ENCODE measurements at places on chromosomes 4 and X.
A peak's percentile ranks its signal among the peaks of the same experiment; 100 is the strongest.

DNA sequence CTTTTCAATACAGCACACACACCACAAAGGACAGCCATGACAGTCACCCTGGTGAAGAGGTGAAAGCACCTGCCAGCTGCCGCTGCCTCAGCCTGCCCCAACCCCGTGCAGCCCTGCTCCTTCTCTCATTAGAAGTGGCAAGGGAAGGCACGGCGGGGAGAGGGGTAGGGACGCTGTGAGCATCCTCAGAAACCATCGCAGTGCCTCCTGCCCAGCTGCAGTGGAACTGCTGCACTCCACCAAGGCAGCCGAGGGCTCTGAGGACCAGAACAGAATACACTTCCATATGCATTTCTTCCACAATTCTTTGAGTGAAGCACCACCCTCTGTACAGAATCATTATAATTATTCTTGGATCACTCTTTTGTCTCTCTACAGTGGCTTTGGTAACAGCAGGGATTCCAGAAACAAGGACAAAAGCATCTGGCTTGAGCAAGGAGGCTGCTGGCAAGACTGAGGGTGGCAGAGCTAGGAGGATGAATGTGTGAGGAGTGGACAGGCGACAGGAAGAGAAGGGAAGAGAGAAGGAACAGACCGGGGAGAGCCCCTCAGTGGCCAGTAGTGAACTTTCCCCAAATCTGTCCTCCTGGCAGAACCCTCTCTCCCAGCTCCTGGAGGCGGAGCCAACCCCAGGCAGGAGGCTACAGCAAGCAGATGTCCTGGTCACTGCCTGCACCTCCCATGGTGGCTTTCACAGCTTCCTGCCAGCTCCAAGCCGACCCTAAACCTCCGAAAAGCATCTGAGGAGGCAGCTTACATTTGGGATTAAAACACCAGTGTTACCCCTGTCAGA is 73.2 kb downstream of the MTNR1A start:
- DNase-seq: no peak

DNA sequence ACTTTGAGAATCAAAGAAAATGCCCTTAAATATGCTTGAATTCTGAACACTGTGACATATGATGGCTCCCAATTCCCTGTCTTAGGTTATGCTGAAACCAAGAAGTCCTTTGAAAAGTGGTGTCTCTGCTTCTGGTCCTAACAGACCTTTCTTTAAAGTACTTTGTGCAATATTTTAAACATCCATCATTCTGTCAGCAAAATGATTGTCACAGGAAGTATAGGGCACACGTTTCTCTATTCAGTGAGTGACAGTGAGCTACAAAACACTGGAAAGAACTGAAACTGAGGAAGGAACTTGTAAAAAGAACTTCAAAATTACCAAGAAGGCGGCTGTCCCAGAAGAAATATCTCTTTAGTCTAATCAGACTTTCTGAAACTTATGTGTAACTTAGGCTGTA is 12.2 kb upstream of the NUP54 start:
- no peak for DNase-seq

- no peak for DNase-seq
Observed at GRCh38 chrX:19758539-19758938, 128.9 kb downstream of the SH3KBP1 start.

GRCh38 chrX:57901466-57901865 is 8.8 kb downstream of the ZXDA start:
- no peak for DNase-seq

DNA sequence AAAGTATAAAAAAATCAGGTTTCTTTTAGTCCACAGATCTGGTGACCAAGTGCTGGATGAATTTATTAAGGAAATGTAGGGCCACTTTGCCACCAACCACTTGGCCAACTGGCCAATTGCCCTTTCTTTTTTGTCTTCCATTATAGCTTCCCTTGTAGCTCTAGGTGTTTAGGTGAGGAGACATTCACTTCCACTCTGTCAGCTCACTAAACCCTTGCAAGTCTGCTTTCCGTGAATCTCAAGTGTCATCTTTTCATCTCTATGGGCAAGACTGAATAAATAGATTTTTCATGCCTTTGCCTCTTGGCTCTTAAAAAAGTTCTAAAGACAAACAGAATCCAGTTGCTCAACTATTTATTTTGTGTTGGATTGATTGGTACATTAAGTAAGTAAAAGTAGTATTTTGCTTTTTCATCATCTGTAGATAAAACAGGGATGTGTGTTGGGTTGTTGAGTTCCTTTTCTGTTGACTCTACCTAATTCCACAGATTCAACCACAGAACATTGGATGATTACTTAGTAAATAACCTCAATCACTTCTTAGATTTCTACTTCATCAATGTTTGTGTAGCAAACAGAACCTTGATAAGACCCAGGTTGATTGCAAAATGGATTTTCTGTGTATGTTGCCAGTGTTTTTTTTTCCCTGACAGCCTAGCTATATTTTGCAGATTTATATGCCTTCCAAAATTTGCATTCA is 68.1 kb upstream of the GRXCR1 start:
- no peak for DNase-seq

DNA sequence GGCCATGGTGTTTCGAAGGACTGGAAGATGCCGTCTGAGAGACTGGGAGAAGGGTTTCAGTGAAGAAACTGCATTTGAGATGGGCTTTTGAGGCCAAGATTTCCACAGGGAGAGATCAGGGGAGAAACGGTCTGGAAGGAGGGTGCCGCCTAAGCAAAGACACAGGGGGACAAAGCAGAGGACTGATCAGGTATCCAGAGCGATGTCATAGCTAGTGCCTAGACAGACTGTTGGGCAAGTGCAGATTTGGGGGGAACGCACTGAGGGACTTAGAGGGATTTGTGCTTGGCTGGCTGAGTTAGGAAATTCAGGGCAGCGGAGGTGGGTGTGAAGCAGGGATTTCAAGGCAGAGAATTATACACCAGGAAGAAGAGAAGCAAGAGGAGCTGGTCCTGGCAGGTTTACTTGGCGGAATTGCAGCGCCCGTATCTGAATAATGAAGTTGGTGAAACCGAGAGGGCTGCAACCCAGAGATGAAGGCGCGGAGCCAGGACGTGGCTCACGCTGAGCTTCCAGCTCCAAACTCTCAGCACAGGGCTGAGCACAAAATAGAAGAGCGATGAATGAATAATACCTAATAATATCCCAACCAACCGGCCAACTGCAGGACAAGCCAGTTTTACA is 106.9 kb downstream of the MAML3 start:
- DNase-seq: no peak

- no peak for DNase-seq
Observed at GRCh38 chr4:31575504-31575903, 855.3 kb downstream of the PCDH7 start.

GRCh38 chr4:104015680-104016079 is 295.9 kb upstream of the TACR3 start:
- DNase-seq: no peak

- peak; percentile 75 for DNase-seq
Observed at GRCh38 chr4:3765271-3766035, 732 bp upstream of the ADRA2C start.

- peak; percentile 41 for DNase-seq
Observed at GRCh38 chr4:83043801-83044407, 8.9 kb downstream of the COPS4 start.

- peak; percentile 1 for DNase-seq
Observed at GRCh38 chr4:172480471-172480870, 667.3 kb downstream of the GALNTL6 start.

DNA sequence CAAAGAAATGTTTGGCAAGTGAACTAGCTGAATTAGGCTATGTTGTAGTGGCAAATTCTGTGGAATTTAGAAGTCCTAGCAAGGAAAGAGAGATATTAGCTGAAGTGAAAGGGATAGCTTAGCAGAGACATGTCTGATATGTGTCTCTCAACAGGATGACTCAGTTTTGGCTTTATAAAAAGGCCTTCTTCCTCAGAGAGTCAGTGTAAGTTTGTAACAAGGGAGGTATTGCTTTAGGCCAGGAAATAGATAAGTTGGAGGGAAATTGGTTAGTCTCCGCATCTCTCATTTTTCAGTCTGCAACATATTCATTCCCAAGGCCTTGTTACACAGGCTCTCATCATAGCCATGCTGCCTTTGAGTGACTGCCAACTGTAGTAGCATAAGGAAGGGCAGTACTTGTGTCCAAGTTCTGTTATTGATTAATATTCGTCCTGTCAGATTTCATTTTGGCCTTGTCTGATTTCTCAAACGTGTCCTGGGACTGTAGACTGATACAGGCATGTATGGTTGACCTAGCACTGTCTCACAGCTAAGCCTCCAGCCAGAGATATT is 4.0 kb downstream of the TMEM164 start:
- no peak for DNase-seq

GRCh38 chr4:108382751-108383150 is 214.0 kb upstream of the LEF1 start:
- no peak for DNase-seq

DNA sequence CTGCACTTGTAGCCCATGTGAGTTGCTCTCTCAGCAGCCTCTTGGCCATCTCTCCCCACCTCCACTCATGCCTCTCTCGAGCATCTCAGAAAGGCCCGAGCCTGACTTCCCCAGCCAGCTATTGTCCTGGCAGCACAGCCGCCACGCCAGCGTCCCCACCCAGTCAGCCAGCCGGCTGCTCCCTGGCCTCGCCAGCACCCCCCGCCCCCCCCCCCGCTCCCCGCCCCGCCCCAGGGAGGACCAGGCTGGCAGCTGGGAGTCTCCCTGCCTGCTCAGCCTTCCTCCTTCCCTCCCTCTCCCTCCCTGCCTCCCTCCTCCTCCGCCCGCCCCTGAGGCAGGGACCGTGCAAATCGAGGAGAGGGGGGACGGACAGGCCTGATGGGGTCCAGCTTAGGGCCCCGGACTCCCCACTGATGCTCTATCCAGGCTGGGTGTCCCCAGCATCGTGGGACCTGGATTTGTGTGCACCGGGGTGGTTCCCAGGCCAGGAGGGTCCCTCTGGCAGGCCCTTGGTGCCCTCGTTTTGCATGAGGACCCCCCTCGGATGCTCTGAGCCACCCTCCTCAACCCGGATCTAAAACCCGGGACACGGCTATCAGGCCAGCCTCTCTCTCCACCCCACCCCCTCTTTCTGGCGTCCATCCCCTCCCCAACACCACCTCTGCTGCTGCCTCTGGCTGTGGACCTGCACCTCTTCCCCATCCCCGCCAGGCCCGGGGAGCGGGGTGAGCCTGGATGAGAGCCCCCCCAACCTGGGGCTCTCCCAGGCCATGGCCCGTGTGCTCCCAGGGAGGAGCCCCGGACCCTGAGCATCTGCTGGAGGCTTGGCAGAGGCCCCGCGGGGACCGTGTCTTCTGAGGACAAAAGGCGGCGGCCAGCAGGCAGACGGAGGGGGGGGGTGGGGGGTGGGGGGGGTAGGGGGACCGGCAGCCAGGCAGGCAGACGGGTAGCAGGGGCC is at the start of gene GPR173:
GPR173 (plus strand) TSS at position 621 of the 958 bp plus-strand sequence. CDS start 27,833 bp downstream, outside the sequence.
- DNase-seq: peak; percentile 67

GRCh38 chr4:3098346-3098745 is 23.9 kb downstream of the HTT start:
- no peak for DNase-seq

DNA sequence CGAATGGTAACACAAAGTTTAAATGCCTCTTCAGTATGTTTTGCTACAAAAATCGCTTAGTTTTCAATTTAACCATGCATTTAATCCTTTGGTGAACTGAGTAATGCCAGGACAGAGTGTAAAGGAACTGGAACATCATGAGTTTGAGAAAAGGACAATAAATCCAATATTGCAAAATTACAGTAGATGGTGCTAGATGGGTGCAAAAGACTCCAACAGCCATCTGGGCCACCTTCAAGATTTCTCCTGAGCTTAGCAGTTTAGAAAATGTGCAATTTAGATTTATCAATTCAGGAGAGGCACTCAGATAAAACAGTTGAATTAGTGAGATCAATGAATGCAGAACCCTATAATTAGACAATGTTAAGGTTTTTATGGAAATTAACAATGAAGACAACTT is 33.2 kb upstream of the MID1IP1 start:
- DNase-seq: peak; percentile 6

- DNase-seq: no peak
Observed at GRCh38 chr4:107757864-107758476, 37.9 kb upstream of the PAPSS1 start.

GRCh38 chr4:54155936-54156335 is 56.0 kb downstream of the GSX2 start:
- no peak for DNase-seq

DNA sequence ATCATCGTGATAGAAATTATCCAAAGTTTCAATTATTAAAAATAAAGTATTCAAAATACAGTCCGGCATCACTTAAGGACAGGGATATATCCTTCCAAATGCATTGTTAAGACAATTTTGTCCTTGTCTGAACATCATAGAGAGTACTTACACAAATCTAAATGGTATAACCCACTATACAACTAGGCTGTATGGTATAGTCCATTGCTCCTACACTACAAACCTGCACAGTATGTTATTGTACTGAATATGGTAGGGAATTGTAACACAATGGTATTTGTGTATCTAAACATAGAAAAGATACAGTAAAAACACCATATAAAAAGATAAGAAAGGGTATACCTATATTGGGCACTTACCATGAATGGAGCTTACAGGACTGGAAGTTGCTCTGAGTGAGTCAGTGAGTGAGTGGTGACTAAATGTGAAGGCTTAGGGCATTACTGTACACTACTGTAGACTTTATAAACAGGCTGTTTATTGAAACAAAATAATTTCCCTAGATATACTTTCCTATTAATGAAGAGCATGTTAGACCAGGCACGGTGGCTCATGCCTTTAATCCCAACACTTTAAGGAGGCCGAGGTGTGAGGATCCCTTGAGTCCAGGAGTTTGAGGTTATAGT is 44.8 kb upstream of the PTPN13 start:
- no peak for DNase-seq

- no peak for DNase-seq
Observed at GRCh38 chr4:4254199-4254598, 6.2 kb upstream of the TMEM128 start.

DNA sequence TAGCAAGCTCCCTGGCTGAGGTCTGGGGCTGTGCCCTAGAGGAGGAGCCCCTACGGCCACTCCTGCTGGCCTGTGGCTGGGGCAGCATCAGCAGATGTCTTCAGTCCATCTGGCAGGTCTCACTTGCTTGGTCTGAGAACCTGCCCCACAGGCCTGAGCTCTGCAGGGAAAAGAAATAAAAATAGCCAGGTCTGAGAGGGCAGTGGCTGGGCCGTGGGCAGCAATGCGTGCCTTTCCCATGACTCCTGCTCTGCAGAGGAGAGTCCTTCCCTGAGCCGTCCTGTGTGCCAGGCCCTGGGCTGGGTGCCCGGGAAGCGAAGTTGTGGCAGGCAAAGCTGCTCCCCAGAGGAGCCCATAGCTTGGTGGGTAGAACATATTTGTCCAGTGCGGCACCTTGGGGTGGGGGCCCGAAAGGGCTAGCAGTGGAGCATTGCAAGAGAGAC is 11.3 kb upstream of the KIAA0232 start:
- peak; percentile 88 for DNase-seq

GRCh38 chrX:18537524-18537923 is 112.1 kb downstream of the CDKL5 start:
- no peak for DNase-seq

Measured in hepatic stellate cell (primary cell).